ENCODE measurements at places on chromosomes 1 and 21.

- DNase-seq = no peak
Observed at GRCh38 chr1:15483971-15484370, 8.1 kb downstream of the CELA2B start.

DNA sequence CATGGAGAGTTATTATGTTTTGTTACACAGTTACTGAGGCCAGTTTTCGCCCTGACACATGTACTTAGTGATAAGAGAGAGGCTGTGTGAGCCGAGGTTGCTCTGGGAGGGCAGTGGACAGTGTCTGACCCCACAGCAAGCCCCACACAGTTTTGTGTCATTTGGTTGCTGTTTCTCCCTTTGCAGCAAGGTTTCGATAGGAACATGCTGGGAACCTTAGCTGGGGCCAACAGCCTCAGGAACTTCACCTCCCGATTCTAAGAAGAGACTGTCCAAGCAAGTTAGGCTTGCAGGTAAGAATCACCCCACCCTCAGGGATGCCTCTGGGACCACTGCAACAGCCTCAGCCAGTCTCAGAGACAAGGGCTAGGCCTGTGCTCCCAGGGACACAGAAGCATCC is 45.3 kb downstream of the PKP1 start:
- no peak for DNase-seq

DNA sequence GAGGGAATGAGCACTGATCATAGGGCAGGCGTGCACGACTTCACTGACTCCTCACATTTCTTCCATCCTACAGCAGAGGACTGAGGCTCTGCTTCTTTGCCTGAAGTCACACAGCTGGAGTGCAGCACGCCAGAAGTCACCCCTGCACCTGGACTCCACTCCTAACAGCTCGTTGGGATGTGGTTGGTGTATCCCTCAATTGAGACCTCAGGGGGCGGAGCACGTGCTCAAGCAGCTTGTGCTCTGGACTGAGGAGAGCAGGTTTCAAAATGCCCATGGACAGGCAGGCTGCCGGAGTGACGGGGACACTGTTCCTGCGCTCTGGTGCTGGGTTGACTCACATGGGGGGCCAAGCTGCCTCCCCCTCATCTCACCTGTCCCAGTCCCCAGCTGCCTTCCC is 13.9 kb downstream of the CHIT1 start:
- no peak for DNase-seq

GRCh38 chr1:219621047-219621786 is 8.3 kb upstream of the ZC3H11B start:
- no peak for DNase-seq

DNA sequence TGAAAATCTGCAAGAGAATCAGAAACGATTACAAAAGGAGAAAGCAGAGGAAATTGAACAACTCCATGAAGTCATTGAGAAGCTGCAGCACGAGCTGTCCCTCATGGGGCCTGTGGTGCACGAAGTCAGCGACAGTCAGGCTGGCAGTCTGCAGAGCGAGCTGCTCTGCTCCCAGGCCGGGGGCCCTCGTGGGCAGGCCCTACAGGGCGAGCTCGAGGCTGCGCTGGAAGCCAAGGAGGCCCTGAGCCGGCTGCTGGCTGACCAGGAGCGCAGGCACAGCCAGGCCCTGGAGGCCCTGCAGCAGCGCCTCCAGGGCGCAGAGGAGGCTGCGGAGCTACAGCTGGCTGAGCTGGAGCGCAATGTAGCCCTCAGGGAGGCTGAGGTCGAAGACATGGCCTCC is 47.5 kb upstream of the DIP2A start:
- DNase-seq = no peak

DNA sequence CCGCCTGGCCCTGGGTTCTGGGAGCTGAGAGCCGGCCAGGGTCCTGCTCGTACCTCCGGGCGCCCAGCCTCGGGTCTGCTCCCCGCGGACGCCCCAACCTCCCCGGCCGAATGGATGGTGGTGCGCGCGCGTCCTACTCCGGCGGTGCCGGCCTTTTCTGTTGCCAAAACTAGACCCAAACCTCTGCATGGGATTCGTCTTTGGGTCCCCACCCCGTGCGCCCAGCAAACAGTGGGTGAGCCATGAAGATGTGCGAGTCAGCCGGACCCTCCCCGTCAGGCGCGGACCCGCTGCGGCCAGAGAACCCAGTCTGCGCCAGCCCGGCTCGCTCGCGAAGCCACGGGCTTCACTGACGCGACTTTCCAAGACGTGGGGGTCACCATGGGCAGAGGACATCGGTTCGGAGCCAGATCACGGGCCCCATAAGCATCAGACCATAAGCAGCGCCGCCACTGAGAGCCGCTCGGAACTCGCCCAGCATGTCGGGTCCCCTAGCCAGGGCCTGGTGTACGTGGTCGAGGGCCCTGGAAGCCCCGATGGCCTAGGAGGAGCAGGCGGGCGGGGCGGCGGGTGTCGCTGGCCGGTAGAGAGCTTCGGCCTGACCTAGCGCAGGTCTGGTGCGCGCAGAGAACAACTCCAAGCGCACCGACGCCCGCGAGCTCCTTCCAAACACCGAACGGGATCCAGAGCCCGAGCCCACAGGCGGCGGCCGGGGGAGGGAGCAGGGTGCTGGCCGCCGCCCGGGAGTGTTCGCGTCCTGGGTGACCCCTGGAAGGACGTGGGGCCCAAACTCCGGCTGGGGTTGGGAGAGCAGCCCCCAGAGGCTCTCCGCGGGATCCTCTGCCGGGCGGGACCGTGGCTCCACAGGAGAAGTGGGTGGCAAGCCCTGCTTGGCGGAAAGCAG is 1.0 kb upstream of the TP73 start:
- DNase-seq = no peak

DNA sequence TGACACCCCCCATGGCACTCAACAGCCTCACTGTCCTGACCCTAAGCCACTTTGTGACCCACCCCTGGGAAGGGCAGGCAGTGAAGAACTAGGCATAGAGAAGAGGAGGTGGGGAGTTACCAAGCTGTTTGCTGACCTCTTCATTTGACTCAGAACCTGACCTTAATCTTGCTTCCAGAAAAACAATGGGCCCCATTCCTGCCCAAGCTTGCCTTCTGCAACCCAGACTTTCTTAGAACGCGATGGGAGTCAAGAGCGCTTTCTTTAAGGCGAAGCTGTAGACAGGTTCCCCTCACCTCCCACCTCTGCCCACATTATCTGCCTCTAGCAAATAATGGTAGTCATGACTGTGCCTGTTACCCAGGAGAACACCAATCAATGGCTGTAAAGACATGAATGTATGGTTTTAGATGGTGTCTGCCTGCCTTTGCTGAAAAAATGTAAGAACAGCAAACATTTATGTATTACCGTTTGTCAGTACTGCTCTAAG is 8.2 kb upstream of the CBR3 start:
- no peak for DNase-seq

- DNase-seq = no peak
Observed at GRCh38 chr1:39204441-39205081, at the start of gene MACF1. MACF1 (plus strand) TSS chr1:39204695; CDS start chr1:39205023, 328 bp downstream.

Measured in stimulated activated CD8-positive, alpha-beta memory T cell treated with anti-CD3 and anti-CD28 coated beads, Interleukin-2, amount 100 ng/mL, for 48 hours (primary cell).